NCI-H1092 (cell line): ENCODE measurements at places on chromosomes 6 and 20.
A peak's percentile ranks its signal among the peaks of the same experiment; 100 is the strongest.

DNA sequence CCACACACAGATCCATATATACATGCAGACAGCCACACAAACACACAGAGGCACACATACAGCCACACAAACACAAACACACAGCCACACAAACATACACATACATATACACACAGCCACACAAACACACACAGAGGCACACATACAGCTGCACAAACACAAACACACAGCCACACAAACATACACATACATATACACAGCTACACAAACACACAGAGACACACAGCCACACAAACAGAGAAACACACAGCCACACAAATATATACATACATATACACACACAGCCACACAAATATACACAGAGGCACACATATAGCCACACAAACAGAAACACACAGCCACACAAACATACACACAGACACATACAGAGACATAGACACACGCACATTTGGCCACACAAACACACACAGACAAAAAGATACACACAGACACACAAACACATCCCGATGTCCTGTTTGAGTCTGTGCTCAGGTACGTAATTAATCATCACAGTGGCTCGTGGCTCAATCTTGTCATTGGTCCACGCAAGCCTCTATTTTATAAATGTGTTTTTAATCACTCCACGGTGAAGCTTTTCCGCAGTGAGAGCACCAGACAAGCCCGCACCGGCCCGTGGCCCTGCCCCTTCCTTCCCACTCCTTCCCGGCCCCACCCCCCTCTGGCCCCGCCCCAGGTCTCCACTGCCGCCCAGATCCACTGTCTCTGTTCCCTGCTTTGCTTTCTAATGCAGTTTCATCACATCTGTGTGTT is 135.3 kb downstream of the CDH4 start:
- no peak for DNase-seq

DNA sequence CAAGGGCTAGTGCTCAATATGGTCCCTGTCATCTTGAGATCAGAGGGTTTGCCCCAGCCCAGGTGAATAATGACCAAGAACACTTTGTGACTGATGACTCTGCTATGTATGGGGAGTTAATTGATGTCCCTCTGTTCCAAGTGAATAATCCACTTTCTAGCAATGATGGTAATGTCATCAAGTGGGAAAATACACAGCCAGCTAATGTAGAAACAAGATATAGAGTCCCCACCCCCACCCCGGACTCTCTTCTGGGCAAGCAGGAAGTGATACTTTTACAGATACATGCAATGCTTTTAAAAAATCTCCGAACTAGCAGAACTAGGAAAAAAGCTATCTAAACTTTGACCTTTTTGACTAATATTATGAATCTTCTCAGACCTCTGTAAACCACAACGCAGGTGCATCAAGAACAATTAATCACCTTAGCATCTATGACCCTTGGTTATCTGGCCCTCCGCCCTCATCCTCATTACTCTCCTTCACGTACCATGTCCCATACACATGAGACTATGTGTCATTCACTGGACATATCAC is 30.5 kb downstream of the CNR1 start:
- DNase-seq = no peak

GRCh38 chr6:136228814-136229213 is 21.3 kb downstream of the MTFR2 start:
- DNase-seq = no peak

DNA sequence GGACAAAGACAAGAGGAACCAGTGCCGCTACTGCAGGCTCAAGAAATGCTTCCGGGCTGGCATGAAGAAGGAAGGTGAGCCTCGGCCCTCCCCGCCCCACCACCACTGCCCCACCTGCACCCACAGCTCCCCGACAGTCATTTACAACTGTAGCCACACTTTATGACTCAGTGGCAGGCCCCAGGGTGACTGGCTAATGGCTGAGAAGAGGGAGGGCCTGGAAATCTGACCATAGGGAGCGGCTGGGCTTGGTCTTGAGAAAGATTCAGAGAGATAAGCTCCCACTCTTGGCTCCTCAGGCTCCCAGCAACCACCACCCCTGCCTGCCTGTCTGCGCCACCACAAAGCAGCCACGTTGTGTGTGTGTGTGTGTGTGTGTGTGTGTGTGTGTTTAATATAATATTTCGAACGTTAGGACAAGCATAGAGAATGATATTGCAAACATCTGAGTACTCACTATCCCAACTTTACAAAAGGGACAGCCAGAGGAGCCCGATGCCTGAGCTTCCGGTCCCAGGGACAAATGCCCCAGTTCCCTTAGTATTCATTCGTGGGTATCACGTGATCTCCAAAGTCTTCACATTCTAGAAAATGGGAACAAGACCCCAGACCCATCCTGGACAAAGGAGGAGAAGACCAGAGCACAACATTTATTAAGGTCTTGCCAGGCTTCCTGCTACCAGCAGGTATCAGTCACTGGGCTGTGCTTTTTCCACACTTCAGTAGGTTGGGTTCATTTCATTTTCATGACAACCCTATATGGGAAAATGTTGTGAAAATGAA is 52.1 kb downstream of the HNF4A start:
- DNase-seq = no peak

GRCh38 chr6:22083119-22083518 is 213.7 kb downstream of the PRL start:
- DNase-seq = no peak

GRCh38 chr20:50188879-50189680 is 1.6 kb upstream of the CEBPB start:
- DNase-seq = no peak

- DNase-seq = no peak
Observed at GRCh38 chr6:44867571-44868334, 460.4 kb upstream of the RUNX2 start.

DNA sequence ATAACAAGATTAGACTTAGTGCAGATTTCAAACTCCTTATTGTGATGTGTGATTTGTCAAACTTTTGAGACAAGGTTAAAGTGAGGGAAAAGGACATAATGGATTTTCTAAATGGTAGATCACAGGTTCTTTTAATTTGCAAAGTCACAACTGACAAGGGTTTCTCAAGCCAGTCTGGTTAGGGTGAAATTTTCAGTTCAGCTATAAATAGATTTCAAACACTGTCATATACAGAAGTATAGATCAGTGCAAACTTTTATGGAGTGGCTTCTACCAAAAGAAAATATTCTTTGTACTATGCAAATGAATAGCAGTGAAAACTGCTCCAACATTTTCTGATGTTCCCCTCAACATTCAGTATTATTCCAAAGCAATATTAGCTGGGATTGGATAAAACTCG is 337.1 kb upstream of the MAN1A1 start:
- no peak for DNase-seq

- no peak for DNase-seq
Observed at GRCh38 chr20:15986690-15987089, 586.6 kb downstream of the KIF16B start.

DNA sequence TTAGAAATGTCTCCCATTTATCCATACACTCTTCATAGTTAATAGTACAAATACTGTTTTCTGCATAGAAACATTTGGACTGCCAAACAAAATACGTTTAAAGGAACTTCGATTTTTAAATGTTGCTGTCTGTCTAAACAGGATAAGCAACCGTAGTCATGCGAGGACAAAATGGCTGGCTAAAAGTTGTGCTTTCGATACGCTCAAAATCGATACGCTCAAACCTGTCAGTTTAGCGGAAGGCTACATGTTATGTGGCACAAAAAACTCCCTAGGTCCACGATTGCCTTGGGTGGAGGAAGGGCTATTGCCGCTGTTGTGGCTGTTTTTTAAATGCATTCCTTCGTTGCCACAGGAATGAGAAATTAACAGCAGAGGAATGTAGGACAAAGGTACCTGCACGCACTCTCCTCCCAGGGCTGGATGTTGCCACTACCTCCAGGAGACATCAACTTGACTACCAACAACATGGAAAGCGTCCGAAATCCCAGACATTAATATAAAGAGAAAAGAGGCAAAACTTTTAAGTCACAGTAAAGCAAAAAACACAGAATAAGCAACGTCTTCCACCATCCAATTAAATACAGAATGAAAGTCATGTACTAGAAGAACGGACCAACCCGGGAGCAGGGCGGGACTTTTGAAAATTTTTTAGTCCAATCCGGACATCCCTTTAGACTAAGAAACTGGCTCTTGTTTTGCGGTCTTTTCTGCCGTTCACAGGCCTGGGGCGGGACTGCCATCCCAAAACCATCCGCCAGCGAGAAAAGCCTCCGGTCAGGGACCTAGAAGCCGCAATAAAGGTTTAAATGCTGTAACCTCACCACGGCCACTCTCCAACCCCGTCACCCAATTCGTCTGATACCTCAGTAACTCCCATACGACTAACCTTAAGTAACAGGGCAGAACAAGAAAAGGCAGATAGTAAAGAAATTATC is 32.2 kb upstream of the HFE start:
- peak; percentile 63 for DNase-seq

- DNase-seq = no peak
Observed at GRCh38 chr20:16556301-16556700, 16.9 kb downstream of the KIF16B start.

GRCh38 chr20:45993197-45993951 is 15.3 kb upstream of the MMP9 start:
- DNase-seq = no peak

DNA sequence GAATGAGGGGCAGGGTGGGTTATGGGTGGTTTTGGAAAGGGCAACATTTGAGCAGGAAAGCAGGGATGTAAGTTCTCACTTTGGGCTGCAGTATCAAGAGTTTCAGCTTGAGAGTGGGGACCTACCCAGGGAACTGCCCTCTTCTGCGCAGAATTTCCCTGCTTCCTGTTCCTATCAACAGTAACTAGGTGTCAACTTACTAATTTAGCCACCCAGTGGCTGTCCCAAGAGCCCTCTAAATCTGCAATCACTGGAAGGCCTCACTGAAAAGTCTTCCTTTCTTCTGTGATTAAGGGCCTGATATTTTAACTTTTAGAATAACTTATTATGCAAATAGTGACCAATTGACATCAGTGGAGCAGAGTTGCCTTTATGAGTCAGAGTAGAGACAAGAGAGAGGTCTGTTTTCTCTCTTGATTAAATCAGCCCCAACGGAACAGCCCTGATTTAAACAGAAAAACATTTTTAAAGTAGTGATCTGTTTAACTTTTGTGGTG is 118.2 kb upstream of the RIPOR2 start:
- no peak for DNase-seq

DNA sequence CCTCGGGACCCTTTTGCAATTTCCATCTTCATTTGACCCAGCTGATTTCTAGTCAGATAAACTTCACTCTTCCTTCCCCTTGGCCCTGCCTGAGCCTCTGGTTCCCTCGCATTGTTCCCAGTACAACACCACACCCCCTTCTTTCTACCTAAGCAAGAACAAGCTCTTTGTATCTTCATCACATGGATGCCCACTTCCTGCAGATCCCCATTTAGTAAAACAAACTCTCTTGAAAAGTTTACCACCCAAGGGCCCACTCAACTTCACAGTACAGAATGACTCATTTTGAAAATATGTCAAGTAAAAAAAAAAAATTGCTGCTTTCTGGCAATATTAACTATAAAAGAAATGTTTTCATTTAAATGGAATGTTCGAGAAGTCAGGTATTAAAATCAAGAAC is 5.2 kb downstream of the FAXC start:
- DNase-seq = no peak

DNA sequence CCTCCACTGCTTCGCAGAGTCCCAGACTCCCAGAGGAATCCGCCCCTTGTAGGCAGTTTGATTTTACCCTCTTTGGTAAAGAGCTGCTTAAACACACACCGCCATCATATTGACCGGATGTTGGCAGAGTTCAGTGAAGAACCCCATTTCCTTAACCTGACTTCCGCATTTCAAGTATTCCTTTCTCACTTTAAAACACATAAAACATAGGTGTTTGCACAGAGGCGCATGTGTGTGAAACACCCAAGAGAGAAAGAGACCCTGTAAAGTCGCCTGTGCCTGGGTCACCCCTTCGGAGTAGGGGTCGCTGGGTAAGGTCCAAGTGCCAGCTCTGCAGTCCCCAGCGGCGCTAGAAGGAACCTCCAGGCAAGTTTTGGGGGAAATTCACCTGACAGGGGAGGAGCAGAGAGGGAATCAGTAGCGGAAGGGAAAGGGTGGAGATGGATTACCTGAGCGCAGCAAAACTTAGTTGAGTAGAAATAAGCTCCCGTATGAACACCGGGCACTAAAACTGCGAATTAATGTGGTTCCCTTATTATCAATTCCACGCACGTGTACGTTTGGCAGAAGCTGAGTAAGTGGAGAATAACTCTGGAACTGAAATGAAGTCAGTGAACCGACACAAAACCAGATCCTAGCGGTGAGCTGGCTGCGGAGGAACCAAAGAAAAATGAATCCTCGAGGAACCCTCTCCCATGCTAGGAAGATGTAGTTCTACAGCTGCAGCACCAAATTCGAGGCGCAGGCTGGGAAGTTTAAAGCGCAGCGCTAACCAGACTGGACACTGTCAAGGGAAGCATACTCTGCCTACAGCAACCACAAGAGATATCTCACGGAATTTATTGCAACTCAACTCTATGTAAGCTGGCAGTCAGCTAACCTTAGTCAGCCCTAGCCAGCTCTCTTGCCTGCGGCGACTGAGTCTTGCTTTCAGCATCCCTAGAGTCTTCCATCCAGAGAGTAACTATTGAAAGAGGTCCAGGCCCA is 3.5 kb upstream of the HTR1B start:
- no peak for DNase-seq
